ENCODE measurements at places on chromosomes 1 and 21.

DNA sequence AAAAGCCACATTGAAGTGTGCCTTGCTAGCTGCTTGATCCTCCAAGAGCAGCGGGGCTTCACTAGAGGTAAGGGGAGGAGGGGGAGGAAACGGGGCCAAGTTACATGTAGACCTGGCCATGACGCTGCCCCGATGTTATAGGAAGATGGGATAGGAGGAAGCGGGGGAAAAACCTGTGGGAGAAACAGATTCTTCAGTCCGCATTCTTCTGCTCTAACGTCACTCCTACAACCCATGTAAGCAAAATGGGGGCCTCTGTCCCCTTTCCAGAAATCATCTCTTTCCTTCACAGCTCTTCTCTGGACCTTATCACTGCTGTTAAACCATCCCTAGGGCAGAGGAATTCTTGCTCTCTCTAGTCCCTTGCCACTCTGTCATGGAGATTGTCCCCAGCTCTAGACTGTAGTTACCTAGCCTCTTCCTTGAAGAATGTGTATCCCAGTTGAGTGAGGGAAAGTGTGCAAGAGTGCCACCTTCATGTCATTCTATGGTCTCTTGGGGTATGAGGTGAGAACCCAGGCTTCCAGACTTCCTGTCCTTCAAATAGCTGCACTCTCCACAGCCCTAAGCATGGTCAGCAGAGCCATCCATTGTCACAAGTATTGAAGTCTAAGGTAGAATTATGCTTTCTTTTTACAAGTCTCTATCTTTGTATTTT lies 11.4 kb downstream of the PLEKHO1 start:
- no peak for DNase-seq

- DNase-seq = no peak
Observed at GRCh38 chr1:42747125-42747524, 7.1 kb upstream of the CLDN19 start.

DNA sequence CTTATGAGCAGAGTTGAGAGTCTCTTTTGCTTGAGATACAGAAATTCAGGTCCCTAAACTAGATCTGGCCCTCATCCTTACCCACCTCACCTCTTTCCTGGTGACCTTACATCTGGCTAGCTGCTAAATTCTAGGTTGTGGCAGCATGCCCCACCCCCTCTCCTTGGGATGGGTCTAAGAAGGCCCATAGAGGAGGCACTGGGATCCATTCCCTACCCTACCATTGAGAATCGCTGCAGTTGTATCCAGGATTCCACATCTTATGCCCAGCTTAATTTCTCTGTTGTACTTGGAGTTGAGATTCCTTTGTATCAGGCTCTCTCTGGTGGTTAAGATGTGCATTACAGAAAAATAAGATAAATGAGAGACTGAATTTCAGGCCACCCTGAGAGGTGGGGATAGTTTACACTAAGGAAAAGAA lies 9.5 kb upstream of the TMEM39B start:
- DNase-seq = peak; percentile 79

DNA sequence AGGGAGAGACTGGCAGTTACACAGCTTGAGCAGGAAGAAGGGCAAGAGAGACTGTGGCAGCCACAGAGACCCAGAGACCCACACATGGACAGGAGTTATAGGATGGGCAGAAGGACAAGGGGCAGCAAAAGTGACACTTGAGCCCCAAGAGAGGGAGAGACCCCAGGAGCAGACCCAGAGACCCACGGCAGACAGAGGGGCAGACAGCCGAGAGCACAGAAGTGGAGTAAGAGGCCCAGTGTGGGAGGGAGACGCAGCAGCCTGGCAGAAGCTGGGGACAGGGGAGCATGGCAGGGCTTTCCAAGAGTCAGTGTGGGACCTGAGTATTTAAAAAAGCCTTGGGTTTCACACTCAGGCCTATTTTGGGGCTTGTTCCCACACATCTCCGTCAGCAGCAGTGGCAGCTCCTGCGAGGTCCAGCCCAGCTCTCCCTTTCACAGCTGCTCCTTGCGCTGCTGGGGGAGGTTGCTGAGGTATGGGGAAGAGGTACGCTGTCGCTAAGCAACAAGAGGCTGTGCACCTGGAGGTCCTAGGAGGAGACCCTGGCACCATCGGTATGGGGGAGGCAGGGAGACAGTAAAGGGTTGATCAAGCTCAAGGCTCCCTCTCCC lies 9.0 kb upstream of the MEF2D start:
- no peak for DNase-seq

GRCh38 chr21:33892853-33893252 lies 22.8 kb downstream of the ATP5PO start:
- no peak for DNase-seq

- DNase-seq = no peak
Observed at GRCh38 chr21:40278345-40278744, 411.1 kb downstream of the PCP4 start.

GRCh38 chr1:4005431-4005830 lies 105.4 kb upstream of the C1orf174 start:
- no peak for DNase-seq

GRCh38 chr21:41879190-41879998 lies at the start of gene PRDM15:
Gene PRDM15 (minus strand): TSS chr21:41879344. CDS start chr21:41860363, 18,981 bp downstream.
- DNase-seq = peak; percentile 75

GRCh38 chr1:107936498-107937481 lies 28.2 kb downstream of the VAV3 start:
- DNase-seq = no peak

- peak; percentile 22 for DNase-seq
Observed at GRCh38 chr1:157004327-157004726, 41.2 kb downstream of the ARHGEF11 start.

DNA sequence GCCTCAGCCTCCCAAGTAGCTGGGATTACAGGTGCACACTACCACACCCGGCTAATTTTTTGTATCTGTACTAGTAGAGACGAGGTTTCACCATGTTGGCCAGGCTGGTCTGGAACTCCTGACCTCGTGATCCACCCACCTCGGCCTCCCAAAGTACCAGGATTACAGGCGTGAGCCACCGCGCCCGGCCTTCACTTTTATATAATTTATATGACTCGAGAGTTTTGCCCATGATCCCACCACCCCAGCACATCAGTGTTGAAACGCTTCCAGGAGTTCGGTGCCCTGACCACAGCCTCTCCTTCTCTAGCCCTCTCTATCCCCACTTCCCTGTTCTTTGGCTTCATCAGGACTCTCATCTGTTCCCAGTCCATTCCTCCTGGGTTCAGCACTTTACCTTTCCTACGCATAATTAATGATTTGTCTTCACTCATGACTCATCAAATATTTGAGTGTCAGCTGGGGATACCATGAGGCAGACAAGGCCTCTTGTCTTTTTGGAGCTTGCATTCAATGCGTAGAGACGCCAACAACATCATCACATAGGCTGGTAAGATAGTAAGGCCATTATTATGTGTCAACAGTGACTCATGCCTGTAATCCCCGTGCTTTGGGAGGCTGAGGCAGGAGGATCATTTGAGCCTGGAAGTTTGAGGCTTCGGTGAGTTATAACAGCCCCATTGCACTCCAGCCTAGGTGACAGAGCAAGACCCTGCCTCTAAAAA lies 1.4 kb downstream of the PMF1 start:
- DNase-seq = no peak

DNA sequence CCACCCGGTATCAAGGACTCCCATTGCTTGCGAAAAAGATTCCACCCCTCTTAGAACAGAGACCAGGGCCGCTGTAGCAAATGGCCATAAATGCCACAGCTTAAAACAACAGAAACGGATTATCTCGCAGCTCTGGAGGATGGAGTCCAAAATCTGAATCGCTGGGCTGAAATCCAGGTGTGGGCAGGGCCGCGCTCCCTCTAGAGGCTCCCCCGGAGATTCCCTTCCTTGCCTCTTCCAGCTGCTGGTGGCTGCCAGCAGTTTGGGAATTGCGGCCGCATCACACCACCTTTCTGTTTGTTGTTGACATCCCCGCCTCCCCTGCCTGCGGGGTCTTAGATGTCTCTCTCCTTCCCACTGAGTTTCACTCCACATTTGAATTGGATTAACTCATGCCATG lies 15.6 kb downstream of the PDE9A start:
- DNase-seq = no peak

- DNase-seq = no peak
Observed at GRCh38 chr1:201945157-201945556, 1.2 kb downstream of the LMOD1 start.

- DNase-seq = no peak
Observed at GRCh38 chr1:181425566-181425965, 57.8 kb upstream of the CACNA1E start.

GRCh38 chr1:89757532-89757931 lies 63.3 kb upstream of the LRRC8D start:
- DNase-seq = no peak

GRCh38 chr1:152053375-152053774 lies 16.6 kb upstream of the S100A11 start:
- DNase-seq = no peak

- DNase-seq = no peak
Observed at GRCh38 chr1:189151361-189151760, 1326.3 kb downstream of the BRINP3 start.

GRCh38 chr21:14615359-14615974 lies 69.4 kb upstream of the SAMSN1 start:
- no peak for DNase-seq

DNA sequence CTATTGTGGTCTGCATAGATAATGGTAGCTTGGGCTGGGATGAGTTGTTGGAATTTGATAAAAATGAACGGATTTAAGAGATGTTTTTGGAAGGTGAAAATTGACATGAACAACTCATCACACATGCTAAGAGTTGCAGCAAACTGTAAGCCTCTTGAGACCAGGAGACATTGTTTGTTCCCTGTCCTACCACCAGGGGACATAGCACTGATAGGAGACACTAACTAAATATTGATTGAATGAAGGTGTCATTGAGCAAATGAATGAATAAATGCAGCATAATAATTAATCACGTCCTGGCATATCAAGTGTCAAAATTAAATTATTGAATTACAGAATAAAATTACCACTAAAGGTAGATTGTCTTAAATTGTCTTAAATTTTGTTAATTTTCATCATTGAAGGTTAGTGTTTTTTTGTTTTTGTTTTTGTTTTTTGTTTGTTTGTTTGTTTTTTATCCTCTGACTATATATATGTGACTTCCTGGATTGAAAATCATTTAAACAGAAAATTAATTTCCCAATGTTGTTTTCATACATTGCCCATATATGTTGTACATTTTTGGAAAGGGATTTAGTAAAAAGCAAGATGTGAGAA lies 285.3 kb upstream of the C1orf105 start:
- DNase-seq = no peak

GRCh38 chr1:205748403-205749233 lies 1.4 kb downstream of the NUCKS1 start:
- DNase-seq = peak; percentile 56

DNA sequence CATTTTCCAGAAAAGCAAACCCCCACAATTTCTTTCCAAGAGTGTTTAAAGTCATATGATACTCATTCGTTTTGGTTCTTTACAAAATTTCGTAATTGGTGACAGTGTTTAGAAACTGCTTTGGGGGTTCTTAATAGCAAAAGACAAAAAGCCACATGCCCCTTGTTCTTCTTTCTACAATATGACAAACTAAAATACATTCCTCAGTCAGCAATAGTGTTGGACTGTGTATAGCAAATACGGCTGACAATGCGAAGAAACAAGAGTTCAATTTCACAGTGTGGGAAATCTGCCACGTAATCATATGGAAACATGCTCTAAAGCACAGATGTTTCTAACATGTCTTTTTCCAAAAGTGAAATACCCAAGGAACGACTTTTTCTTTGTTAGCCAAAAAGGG lies 7.6 kb upstream of the IFNAR1 start:
- no peak for DNase-seq

DNA sequence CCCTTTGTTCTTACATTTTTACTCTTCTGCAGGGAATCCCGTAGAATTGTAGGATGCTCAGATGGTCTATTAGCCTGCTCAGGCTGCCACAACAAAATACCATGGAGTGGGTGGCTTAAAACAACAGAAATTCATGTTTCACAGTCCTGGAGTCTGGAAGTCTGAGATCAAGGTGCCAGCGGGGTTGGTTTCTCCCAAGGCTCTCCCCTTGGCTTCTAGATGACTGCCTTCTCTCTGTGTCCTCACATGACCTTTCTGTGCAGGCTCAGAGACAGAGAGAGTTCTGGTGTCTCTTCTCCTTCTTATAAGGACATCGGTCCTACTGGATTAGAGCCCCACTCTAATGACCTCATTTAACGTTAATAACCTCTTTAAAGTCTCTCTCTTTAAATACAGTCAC lies 41.7 kb downstream of the HUNK start:
- peak; percentile 83 for DNase-seq

- no peak for DNase-seq
Observed at GRCh38 chr1:221793439-221794078, 51.7 kb upstream of the DUSP10 start.

DNA sequence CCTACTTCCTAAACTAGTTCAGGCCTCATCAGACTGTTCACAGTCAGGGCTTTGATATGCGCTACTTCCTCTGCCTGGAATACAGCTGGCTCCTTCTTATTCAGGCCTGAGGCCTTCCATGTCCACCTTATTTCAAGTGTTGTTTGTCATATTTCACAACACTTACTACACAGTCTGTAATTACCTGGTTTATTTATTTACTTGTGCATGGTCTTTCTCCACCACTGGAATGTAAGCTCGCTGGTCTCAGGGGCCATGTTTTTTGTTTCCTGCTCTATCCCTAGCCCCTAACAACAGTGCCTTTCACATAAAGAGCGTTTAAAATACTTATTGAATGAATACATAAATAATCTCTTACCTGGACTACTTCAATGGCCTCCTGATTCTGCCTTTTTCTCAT lies 4.6 kb upstream of the SRSF4 start:
- DNase-seq = peak; percentile 24

GRCh38 chr1:197521118-197521739 lies 253.2 kb downstream of the CRB1 start:
- DNase-seq = peak; percentile 27

GRCh38 chr21:42063191-42063570 lies 7.9 kb upstream of the UMODL1 start:
- peak; percentile 14 for DNase-seq

- no peak for DNase-seq
Observed at GRCh38 chr1:180235077-180235501, 5.0 kb downstream of the LHX4 start.

DNA sequence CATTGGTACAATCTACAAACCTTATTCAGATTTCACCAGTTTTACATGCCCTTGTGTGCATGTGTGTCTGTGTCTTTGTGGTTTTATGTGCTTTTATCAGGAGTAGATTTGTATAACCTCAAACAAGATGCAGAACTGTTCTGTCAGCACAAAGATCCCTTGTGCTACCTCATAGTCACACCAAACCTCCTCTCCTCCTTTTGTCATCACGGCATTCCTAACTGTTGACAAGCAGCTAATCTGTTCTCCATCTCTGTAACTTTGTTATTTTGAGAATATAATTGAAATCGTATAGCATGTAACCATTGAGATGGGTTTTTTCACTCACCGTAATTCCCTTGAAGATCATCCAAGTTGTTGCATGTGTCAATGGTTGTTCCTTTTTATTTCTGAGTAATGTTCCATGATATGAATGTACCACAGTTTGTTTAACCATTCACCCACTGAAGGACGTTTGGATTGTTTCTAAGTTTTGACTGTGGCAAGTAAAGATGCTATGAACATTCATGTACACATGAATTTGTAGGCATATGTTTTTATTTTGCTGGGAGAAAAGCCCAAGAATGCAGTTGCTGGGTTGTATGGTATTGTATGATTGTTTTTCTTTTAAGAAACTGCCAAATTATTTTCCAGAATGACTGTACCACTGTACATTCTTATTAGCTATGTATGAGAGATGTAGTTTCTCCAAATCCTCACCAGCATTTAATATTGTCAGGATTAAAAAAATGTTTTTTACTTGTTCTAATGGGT lies 78.1 kb upstream of the B3GALT2 start:
- DNase-seq = no peak

- DNase-seq = no peak
Observed at GRCh38 chr1:203536980-203537455, 43.1 kb downstream of the OPTC start.

Data from NCI-H2227 treated with DMSO at 0.1 percent for 48 hours (cell line).